Cardiac muscle cell (in vitro differentiated cells and primary cell): ENCODE measurements at places on chromosomes 5 and 9. TPM values are rescaled to one million over a fixed set of nuclear protein-coding genes. Genes with fewer than 3 reads are reported as not detected.

DNA sequence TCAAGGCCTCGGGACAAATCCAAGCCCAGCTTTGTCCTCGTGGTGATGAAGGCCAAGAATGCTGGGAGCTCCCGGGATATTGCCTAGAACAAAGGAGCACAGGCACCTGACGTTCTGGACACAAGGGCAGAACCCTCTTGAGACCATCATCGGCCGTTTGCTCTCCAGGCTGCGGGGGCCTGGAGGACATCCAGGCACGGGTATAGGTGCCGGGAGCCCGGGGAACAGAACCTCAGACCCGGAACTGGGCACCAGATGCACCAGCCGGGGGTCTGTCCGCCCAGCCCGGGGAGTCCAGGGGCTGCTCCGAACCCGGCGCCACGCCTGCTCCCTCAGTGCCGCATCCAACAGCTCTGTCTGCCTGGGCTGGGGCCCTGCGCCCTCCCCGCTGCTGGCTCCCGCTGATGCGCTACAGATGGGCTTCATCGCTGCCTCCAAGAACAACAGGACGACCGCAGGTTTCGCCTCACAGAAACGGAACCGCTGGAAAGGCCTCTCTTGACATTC, 88.0 kb downstream of the ADAMTS2 start:
- no peaks in the 10 kb centered on the region for H3K27me3 ChIP-seq
- no peak overlapping the region for H3K27ac ChIP-seq
- H3K4me1 ChIP-seq, result no peaks in the 10 kb centered on the region
- H3K4me3 ChIP-seq, result no peak overlapping the region
- no peaks in the 10 kb centered on the region for H3K36me3 ChIP-seq
- DNase-seq, result no peak

GRCh38 chr5:127343866-127344265, 53.3 kb downstream of the MEGF10 start:
- H3K4me1 ChIP-seq, result peaks cover 3% of the 10 kb centered on the region
- no peaks in the 10 kb centered on the region for H3K36me3 ChIP-seq
- H3K4me3 ChIP-seq, result no peak overlapping the region
- no peak overlapping the region for H3K27ac ChIP-seq

KDM3B gene
- 36.5 and 58.4 TPM in 2 replicates for polyA plus RNA-seq

- H3K27ac ChIP-seq, result no peak overlapping the region
- H3K4me3 ChIP-seq, result no peak overlapping the region
- H3K27me3 ChIP-seq, result no peaks in the 10 kb centered on the region
Observed at GRCh38 chr5:137086342-137086741, 412.8 kb downstream of the SPOCK1 start.

DNA sequence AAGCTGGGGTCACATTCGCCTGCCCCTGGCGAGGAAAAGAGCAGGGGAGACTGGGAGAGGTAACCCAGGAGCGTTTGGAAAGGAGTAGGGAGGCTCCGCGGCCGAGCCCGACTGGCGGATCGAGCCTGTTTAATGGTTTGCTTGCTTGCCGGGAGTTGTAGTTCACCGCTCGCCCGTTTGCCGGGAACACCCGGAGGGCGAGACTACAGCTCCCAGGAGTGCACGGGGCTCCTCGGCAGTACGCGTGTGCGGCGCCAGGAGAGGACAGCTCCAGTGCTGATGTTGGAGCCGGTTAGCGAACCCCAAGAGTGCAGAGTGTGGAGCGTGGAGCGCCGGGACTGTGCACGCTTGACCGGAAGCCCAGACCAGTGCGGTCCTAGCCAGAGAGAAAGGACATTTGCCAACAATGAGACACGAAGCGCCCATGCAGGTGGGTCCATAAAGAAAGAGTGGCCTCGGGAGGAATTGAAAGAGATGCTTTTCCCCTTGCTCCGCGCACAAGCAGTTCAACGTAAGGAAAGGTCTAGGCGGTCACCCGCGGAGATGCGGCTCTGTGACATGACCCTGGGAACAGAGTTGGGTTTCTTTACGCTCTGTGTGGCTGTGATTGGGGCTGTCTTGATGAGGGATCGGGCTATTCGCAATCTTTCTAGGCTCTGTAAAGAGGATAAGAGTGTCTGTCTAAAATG, at the start of gene RAB3C:
TSS of gene RAB3C (plus strand) at position 273 of the 689 bp plus-strand sequence. CDS start at position 407, 134 bp downstream.
- H3K27ac ChIP-seq, result no peak within 1 kb of the TSS
- H3K36me3 ChIP-seq, result no peaks in the 10 kb centered on the region
- no peaks in the 10 kb centered on the region for H3K4me1 ChIP-seq

CCL19 gene
- polyA plus RNA-seq, result not detected in 2 replicates

DNA sequence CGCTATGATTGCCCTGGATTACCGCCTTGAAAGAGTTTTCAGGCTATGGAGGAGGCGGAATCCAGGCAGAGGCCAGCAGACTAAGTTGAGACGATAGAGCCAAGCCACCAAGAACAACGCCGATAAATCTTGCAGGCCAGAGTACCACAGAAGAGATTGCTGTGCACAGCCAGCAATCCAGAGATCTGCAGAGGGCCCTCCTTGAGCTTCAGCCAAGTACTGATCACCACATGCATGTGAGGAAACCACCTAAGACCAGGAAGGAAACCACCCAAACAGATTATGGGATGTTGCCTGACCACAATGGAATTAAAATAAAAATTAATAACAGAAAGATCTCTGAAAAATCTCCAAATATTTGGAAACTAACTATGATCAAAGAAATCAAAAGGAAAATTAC, 74.9 kb downstream of the GCNT4 start:
- peak; percentile 22 for DNase-seq
- no peaks in the 10 kb centered on the region for H3K27me3 ChIP-seq
- H3K4me3 ChIP-seq, result no peak overlapping the region
- no peaks in the 10 kb centered on the region for H3K4me1 ChIP-seq
- H3K36me3 ChIP-seq, result no peaks in the 10 kb centered on the region

GRCh38 chr9:35517131-35517530, 27.2 kb downstream of the RUSC2 start:
- no peaks in the 10 kb centered on the region for H3K27me3 ChIP-seq
- peaks cover 54% of the 10 kb centered on the region for H3K4me1 ChIP-seq
- DNase-seq, result peak; percentile 51
- H3K36me3 ChIP-seq, result no peaks in the 10 kb centered on the region

GRCh38 chr5:68494771-68495170, 279.2 kb downstream of the PIK3R1 start:
- no peak for DNase-seq
- no peaks in the 10 kb centered on the region for H3K4me1 ChIP-seq
- no peaks in the 10 kb centered on the region for H3K27me3 ChIP-seq
- no peaks in the 10 kb centered on the region for H3K36me3 ChIP-seq
- no peak overlapping the region for H3K4me3 ChIP-seq

GRCh38 chr5:8254674-8255073, 385.7 kb downstream of the MTRR start:
- no peaks in the 10 kb centered on the region for H3K27me3 ChIP-seq
- no peak for DNase-seq
- H3K27ac ChIP-seq, result no peak overlapping the region
- no peak overlapping the region for H3K4me3 ChIP-seq
- H3K4me1 ChIP-seq, result no peaks in the 10 kb centered on the region
- H3K36me3 ChIP-seq, result no peaks in the 10 kb centered on the region

- DNase-seq, result no peak
- no peaks in the 10 kb centered on the region for H3K27me3 ChIP-seq
- no peak overlapping the region for H3K4me3 ChIP-seq
- H3K36me3 ChIP-seq, result no peaks in the 10 kb centered on the region
- H3K27ac ChIP-seq, result no peak overlapping the region
Observed at GRCh38 chr9:3521966-3522365, 3.8 kb downstream of the RFX3 start.

- H3K4me3 ChIP-seq, result no peak overlapping the region
- H3K4me1 ChIP-seq, result peaks cover 5% of the 10 kb centered on the region
- H3K36me3 ChIP-seq, result no peaks in the 10 kb centered on the region
- no peak for DNase-seq
- no peak overlapping the region for H3K27ac ChIP-seq
Observed at GRCh38 chr9:129240581-129241211, 62.6 kb upstream of the IER5L start.

DNA sequence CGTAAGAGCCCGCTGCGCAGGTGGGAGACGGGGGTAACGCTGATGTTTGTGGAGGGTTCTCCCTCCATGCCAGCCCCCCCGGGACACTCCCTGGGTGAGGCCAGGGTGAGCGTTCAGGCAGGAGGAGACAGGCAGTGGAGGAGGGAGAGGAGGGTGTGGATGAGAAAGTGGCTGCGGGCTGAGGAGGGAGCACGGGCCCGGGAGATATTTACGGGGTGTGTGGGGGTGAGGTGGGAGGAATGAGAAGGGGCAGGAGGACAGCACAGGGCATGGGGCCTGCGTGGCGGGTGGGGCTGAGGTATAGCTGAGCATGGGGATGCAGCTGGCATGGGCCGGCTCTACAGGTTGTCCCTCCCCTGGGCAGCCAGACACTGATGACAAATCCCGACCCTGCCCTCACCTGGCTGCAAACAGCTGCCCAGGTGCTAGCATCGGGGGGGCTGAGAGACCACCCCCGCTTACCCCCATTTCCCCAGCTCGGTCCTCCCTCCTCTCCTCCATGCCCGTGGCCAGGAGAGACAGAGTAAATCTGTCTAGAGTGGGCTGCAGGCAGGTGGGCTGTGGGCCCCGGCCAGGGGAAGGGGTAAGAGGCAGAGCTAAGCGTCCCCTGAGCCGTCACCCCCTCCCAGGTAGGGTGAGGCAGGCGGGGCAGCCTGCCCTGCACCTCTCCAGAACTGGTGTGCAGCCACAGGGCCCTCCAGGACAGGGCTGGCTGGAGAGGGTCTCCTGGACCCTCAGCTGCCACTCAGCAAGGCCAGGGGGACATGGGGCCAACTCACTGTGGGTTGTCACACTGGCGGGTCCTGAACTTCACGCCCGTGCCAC, 79.2 kb downstream of the ZNF354C start:
- H3K4me1 ChIP-seq, result peaks cover 4% of the 10 kb centered on the region
- no peaks in the 10 kb centered on the region for H3K36me3 ChIP-seq
- DNase-seq, result no peak
- no peak overlapping the region for H3K27ac ChIP-seq

- H3K27me3 ChIP-seq, result no peaks in the 10 kb centered on the region
- H3K27ac ChIP-seq, result no peak overlapping the region
- no peak overlapping the region for H3K4me3 ChIP-seq
- DNase-seq, result peak; percentile 57
- H3K4me1 ChIP-seq, result no peaks in the 10 kb centered on the region
Observed at GRCh38 chr9:115018547-115019435, 88.4 kb upstream of the TNFSF8 start.
